Forelimb muscle (tissue), 1 donor: ENCODE measurements at places on chromosomes 2 and 18. TPM values are rescaled to one million over a fixed set of nuclear protein-coding genes. Genes with fewer than 3 reads are reported as not detected.

The ERFE gene
- polyA plus RNA-seq, result 11.2 TPM

The GAREM1 gene
- 7.3 TPM for polyA plus RNA-seq

The GCC2 gene
- polyA plus RNA-seq, result 19.4 TPM

The ASNSD1 gene
- polyA plus RNA-seq, result 42.3 TPM

The ASPRV1 gene
- polyA plus RNA-seq, result 2.9 TPM
